ENCODE measurements at places on chromosomes 7 and 10.

DNA sequence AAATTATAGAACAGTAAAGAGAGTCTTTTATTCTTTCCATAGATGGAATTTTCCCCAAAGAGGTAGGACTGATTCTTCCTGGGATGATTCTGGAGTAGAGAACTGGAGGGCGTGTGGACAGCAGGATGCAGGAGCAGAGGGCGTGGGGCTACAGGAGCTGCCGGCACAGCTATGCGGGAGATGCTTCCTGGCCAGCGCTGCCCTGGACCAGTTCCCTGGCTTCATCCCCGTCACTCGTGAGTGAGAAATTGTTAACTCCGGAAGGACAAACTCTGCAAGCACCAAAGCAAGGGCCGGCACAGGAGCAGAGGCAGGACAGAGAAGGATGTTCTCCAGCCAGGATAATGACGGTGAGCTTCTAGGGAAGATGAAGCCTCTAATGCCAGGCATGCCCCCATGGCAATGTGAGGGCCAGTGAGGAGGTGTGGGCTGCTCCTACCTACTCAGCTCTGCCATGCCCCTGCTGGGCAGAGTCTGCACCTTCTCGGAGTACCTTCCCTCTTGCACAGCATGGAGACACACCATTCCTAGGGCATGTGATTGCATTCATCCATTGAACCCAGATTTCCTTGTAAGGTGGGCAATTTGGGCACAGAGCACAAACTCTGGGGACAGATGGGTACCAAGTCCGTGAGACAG, 760.9 kb upstream of the IGFBP3 start:
- no peak for DNase-seq

- no peak for DNase-seq
These were observed 132.7 kb upstream of the TEX47 start for GRCh38 chr7:88928276-88928675.

- peak; percentile 16 for DNase-seq
These were observed 285.8 kb downstream of the CAMK1D start for GRCh38 chr10:12635127-12635541.

GRCh38 chr7:113209449-113210203, 91.3 kb upstream of the SMIM30 start:
- DNase-seq, result no peak

GRCh38 chr7:5193880-5194279, 3.8 kb downstream of the WIPI2 start:
- no peak for DNase-seq

- DNase-seq, result no peak
These were observed 4.1 kb downstream of the BAIAP2L1 start for GRCh38 chr7:98396768-98397167.

- DNase-seq, result no peak
These were observed 107.2 kb upstream of the FAM180A start for GRCh38 chr7:135855846-135856245.

DNA sequence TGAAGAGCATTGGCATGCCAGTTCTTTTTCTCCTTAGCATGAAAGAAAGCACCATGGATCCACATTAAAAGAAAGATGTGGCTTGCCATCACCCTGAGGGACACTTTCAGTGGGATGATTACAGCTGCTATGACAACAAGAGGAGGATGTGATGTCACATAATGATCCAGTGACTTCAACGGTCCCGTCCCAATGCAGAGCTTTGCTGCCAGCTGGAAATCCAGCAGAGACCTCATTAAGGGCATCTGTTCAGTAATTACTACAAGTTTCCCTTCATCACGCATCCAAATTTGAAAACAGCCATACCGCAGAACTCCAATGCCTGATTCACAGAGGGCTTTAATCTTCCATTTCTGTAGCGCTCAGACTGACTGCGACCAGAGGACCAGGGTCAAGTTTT, 206.6 kb downstream of the LSM5 start:
- DNase-seq, result no peak

GRCh38 chr7:94374231-94374630, 20.5 kb upstream of the COL1A2 start:
- DNase-seq, result no peak

- DNase-seq, result no peak
These were observed 278.4 kb downstream of the ANKRD30A start for GRCh38 chr10:37403776-37404175.

GRCh38 chr10:123488436-123488835, 177.7 kb upstream of the GPR26 start:
- no peak for DNase-seq

DNA sequence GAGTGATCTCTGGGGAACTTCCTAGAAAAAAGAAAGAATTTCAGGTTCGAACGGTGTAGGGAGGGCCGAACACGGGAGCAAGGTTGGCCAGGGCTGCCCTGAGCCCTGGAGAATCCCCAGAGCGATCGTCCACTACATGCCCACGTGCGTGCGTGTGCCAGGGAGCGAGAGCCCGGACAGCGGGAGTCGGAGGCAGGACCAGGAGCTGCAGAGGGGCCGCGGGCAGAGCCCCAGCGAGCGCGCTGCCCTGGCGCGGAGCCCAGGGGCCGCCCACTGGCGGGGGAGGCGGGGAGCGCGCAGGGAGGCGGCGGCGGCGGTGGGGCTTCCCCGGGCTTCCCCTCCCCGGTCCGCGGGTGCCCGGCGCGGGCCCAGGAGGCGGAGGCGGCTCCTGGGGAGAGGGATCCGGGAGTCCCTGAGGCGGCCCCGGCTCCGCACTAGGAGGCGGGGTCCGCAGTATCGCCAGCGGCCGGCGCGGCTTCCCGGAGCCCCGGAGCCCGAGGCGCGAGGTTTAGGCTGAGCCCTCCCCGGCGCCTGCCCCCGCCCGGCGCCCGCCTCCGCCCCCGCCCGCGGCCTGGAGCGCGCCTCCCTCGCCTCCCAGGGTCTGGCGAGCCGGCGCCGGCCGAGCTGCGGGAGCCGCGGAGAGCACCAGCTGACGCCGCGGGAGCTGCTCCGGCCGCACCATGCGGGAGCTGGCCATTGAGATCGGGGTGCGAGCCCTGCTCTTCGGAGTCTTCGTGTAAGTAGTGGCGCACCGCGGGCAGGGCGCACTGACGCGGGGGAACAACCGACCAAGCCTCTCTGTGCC, at the start of gene PLPP4:
Gene PLPP4 (plus strand): TSS at position 602 of the 805 bp plus-strand sequence. CDS start 79 bp downstream, at position 681.
- no peak for DNase-seq

DNA sequence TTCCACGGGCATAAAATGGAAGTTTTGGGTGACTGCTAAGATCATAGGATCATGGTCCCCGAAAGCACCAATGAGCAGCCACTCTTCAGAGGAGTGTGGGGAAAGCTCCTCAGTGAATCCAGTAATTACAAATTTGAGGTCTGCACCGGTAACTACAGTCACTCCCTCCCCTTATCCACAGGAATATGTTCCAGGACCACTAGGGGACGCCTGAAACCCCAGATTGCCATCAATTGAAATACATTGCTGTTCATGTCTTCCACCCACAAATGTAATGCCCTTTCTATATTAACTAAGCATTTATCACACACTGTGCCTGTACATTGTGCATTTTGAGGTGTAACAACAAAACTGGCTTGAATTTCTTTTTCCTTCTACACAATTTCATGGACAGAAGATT, 447.9 kb upstream of the PFKP start:
- no peak for DNase-seq

GRCh38 chr7:70787286-70787685, 344.7 kb upstream of the GALNT17 start:
- no peak for DNase-seq
